ENCODE measurements at places on chromosomes 11 and 22.

- no peak for DNase-seq
Measured at GRCh38 chr11:125399945-125400344, 96.1 kb downstream of the FEZ1 start.

- no peak for DNase-seq
Measured at GRCh38 chr11:40134820-40135570, 1324.5 kb downstream of the LRRC4C start.

DNA sequence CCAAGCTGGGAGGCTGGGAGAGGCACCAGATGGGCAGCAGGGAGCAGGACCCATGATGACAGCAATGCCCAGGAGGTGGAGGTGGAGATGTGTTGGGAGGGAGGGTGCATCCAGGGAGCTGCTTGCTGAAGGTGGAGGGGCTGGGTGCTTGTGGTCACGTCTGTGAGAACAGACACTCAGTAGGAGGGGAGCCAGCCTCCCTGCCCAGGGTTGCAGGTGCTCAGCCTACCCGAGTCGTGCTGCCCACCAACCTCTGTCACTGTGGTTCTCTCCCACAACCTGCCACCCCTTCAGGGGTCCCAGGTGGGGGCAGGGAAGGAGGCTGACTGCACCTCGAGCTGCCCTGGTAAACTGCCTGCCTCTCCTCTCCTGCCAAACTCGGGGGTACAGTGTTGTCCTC lies 5.5 kb downstream of the PRDX5 start:
- DNase-seq, result no peak

- DNase-seq, result no peak
Measured at GRCh38 chr22:36386351-36386899, 1.3 kb downstream of the MYH9 start.

DNA sequence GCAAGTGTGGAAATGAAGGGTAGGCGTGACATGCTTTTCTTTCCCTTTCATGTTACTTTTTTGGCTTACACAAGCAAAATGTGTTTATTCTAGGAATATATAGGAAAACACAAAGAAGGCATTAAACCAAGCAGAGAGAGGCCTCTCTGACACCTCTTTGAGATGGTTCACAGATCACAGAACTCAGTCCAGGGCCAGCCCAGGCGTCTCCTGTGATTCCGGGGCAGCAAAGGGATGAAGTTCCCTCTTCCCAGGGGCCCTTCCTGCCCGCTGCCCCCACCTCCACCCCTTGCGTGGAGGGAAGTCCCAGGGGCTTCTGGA lies 78.0 kb downstream of the CACNA1I start:
- no peak for DNase-seq

DNA sequence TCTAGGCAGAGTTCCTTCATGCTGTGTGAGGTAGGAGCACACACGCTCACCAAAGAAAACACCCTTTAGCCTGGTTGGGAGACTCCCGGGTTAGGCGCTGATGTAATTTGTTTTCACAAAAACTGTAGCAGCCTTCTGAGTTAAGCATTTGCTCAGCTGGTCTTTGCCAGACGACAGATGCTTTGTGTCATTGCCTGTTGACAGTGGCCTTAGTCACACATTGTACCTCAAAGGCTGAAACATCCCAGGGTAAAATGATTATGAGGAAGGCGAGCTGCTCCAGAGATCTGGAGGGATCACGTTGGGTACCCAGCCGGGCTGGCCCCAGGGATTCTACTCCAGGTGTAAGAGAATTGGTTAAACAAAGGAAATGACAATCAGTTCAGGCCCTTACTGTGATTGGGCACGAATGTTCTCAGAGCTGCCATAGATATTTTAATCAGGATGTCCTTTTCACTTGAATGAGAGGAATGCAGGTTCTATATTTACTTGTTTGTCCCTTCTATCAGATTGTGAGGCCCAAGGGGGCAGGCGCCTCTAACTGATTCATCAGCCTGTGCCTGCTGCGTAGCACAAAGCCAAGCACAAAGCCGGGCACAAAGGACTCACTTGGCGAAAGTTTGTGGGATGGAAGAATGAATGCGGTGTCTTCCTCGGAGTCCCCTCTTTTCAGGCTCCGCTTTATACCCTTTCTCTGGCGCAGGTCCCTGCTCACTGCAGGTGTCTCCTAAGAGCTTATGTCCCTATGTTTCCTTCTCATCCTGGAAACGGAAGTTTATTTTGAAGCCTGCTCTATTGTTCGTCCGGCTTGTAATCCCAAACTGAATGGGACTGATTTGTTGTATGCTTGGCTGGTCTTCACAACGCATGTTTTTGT lies 47.1 kb downstream of the ADM start:
- no peak for DNase-seq

DNA sequence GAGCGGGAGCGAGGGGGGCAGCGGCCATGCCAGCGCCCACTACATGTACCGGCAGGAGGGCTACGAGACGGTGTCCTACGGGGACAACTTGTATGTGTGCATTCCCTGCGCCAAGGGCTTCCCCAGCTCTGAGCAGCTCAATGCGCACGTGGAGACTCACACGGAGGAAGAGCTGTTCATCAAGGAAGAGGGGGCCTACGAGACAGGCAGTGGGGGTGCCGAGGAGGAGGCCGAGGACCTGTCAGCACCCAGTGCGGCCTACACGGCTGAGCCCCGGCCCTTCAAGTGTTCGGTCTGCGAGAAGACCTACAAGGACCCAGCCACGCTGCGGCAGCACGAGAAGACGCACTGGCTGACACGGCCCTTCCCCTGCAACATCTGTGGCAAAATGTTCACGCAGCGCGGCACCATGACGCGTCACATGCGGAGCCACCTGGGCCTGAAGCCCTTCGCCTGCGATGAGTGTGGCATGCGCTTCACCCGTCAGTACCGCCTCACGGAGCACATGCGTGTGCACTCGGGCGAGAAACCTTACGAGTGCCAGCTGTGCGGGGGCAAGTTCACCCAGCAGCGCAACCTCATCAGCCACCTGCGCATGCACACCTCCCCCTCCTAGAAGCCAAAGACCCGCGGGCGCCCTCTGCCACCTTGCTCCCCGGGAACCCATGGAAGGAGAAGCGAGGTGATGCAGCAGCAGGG lies 20.9 kb upstream of the TMEM191C start:
- DNase-seq, result no peak

- no peak for DNase-seq
Measured at GRCh38 chr22:39457198-39457555, 365 bp downstream of the MGAT3 start.

DNA sequence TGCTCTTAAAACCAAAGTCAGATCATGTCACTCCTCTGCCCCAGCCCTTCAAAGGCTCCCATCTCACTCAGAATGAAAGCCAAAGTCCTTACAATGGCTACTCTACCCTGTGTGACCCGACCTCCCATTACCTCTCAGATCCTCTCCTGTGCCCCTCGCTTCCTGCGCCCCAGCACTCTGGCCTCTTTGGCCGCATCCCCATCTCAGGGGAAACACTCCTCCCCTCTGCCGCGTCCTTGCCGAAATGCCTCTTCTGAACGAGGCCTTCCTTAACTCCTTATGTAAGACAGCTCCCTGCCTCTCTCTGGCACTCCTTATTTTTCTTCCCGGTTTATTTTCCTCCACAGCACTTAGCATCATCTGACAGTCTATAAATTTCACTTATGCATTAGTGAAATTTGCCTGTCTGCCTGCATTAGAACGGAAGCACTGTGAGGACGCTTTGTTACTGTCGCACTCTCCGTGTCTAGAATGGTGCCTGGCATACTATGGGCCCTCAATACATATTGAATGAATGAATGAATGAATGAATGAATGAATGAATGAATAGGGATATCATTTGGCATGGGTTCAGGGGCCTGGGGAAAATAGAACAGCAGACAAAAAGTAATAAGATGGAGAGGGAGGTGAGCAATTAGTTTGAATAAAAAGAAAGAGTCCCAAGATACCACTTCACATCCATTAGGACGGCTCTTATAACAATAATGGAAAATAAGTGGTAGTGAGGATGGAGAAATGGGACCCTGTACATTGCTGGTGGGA lies 137.8 kb downstream of the CEP164 start:
- DNase-seq, result no peak

DNA sequence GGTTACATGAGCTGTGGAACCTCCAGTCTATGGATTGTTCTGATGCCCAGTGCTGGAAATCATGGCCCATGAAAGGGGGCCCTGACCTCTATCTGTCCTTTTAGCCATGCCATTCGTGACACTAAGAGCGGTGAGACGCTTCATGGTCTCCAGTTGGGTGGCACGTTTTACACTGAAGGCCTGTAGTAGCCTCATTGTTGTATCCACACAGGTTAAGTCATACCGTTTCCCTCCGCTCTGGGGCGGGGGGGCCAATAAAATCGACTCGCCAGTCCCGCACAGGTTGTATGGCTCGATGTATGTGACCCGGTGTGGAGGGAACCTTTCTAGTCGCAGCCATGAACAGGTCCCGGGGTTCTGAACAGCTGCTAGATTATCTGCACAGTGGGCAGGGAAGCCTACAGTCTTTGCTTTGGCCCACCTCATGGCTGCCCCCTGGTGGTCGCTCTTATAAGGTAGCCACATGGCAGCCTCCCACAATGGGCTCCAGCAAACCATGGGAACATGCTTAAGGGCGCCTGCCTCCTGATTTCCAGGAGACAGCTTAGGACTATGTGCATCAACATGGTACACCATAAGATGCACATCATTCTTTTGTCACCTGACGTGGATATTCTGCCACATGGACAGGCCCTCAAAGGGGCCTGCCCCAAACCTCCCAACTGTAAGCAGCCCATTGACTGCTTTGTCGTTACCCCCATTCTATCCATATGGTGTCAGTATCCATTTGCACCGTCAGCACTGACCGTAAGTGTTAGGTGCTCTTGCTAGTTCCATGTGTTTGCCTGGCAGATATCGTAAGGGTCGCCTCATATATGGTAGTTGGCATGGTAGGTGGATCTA lies 19.7 kb upstream of the APOL3 start:
- DNase-seq, result peak; percentile 70

DNA sequence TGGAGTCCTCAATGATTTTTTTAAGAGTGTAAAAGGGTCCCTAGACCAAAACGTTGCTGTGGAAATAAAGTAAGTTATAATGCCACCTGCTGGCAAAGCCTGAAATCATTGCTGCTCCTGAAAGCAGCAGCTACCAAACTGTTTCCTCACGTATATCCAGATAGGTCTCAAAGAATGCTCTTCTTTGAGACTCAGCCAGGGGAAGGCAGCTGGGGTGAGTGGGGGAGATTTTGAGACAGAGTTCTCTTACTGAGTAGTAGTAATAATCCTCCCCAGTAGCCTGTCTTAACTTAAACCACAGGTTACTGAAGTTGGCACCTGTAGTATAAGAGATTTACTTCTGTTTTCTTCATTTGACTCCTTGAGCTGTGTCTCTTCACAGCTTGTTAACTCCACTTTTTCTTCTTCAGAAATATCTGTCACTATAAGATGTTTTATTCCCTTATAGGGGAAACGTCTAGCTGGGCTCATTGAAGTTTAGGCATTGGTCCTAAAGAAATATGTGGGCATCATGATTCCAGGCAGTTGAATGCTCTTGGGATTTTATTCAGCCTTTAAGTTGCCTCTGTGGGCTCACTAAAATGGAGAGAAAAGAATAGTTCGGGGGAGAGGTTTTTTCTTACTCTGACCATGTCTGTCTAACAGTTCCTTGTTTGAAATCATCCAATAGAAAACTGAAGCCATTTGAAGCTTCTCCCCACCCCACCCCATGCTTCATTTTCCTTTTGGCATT lies 77.9 kb downstream of the BTBD10 start:
- no peak for DNase-seq

DNA sequence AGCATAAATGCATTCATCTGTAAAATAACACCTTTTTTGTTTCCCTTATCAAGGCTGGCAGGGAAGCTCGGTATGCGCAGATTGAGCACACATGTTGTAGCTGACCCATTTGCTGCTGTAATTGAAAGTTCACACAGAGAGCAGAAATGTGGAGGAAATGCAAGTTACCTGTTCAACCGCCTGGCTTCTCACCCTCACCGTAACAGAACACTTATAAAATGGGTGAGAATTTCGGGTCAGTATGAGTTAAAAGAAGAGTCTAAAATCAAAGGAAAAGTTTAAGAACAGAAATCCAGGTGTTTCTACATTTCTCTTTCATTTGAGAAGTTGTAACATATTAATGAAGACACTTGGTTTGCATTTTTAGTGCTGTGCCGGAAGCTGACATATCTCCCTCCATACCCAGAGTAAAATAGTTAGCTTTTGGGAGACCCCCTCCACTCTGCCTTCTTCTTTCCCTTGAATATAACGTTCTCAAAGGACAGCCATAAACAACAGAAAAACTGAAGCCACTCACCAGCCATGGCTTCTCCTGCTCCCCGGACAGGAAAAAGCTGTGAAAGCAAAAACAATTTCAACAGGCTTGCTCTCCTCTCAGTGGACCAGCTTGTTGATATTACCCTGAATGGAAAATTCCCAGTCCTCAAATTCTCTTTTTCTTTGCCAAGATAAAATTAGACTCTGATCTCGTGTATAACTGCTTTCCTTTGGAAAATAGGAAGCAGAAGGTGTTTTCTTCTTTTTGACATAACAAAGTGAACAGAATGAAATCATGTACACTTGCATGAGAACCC lies at the start of gene CASP12:
TSS of gene CASP12 (minus strand) at position 570 of the 794 bp plus-strand sequence.
- DNase-seq, result no peak

- DNase-seq, result no peak
Measured at GRCh38 chr11:22479971-22480720, 142.0 kb downstream of the SLC17A6 start.
